Muscle of back (tissue), 13 donors: ENCODE measurements at places on chromosomes 11 and 22.

- no peak for DNase-seq
Observed at GRCh38 chr22:32343941-32344340, 13.7 kb upstream of the RFPL3 start.

DNA sequence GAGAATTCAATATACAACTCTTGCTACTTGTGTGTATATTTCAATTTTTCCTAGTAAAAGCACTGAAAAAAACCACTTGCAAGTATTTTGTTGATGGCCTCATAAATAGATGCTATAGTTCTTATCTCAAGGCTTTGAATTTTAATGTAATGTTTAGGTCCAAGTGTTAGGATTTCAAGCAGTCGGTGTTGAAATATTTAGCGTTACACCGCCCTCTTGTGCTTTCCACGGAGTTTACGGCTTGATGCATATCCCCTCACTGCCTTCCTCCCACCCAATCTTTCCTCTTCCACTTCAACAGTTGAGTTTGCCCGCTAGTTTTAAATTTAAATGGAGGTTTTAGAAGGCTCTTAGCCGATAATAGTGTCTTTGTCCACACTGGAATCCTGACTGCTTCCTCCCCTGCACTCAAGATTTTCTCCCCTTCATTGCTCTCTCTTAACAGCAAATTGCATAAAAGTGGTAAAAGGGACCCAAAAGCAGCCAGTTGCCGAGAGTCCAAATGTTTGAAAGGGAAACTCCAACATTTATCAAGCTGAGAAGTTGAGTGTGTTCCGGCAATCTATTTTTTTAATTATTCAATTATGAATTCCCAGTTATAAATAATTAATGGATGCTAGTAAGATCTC lies 25.9 kb upstream of the HTATIP2 start:
- DNase-seq = peak; percentile 13

GRCh38 chr11:12118949-12119348 lies 8.6 kb downstream of the MICAL2 start:
- no peak for DNase-seq

DNA sequence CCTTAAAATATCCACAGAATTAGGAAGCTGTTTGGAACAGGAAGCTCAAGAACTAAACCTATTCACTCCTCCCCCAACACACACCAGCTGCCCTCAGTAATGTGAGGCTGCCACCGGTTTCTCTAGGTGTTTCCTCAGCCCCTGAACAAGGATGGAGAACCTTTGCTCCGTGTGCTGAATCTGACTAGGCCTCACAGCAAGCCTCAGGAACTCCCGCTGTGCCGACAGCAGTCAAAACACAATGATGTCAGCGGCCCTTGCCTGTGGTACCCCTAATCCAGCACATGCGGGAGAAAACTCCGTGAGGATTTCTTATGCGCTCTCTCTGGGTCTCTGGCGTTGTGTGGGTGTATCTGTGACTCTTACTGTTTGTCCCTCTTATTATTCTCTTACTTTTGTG lies 153.3 kb downstream of the EFCAB6 start:
- no peak for DNase-seq

GRCh38 chr11:34788642-34789041 lies 127.5 kb downstream of the APIP start:
- no peak for DNase-seq

GRCh38 chr11:117097389-117098268 lies 599 bp downstream of the SIK3 start:
- no peak for DNase-seq

DNA sequence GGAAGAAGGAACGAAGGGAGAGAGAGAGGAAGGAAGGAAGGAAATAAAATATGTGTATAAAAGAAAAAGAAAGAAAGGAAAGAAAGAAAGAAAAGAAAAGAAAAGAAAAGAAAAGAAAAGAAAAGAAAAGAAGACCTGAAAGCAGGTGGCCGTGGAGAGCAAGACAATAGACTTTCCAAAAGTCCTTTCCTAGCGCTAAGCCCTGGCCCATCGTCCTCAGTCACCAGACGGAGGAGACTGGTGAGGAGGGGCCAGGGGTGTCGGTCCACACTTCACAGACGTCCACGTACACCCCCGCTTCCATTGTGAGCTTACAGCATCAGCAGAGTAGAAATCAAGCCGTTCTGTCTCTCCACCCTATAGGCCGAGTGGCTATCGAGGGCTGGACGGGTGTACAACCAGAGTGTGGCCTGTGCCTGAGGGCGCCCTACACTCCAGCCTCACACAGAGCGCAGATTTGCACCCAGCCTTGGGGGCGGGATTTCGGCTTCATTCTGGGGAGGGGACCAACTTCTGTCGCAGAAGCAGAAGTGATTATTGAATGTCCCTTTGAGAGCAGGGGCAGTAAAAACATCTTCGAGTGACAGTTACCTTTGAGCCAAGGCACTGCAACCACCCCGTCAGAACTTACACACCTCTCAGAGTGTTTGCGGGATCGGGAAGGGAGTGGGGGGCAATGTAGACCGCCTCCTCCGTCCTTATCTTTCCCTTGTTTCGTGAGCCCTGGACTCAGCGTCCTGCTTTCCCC lies 2.0 kb upstream of the BSX start:
- DNase-seq = no peak

DNA sequence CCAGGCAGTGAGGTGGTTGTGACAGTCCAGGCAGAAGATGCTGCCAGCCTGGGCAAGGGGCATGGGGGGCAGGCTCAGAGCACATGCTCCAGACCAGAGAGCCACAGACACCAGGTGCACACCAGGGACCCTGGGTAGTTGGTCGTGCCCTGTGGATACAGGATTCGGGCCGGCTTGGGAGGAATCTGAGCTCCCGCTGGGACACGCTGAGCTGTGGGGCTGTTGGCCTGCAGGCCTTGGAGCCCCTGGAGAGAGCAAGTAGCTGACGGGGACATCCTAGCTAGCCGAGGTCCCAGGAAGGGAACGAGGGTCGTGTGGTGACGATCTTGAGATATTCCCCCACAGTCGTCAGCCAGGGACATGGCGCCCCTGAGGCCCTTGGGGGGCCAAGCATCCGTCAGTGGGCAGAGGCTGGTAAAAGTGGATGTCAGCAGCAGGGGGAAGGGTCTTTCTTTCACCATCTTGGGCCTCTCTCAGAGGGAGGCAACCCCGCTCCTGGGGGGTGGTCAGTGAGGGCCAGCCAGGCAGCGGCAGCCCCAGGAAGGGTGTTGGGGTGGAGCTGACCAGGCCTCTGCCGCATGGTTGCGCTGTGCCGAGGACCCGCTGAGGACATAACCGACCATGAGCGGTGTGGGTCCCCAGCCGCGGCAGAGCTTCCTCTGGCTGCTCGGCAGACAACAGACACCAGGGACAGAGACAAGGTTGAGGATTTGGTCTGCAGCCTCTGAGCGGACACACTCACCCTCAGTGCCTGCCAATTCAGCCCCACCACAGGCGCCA lies 44.0 kb downstream of the CDKN1C start:
- DNase-seq = no peak
